ENCODE measurements at places on chromosomes 1 and 21. TPM values are rescaled to one million over a fixed set of nuclear protein-coding genes. Genes with fewer than 3 reads are reported as not detected.

MCOLN2 gene
- 6.5 TPM for total RNA-seq

TFF2 gene
- total RNA-seq, result not detected

AMY2A gene
- 1.5 TPM for total RNA-seq

CDC42BPA gene
- total RNA-seq, result 66.8 TPM

TFF3 gene
- 6.1 TPM for total RNA-seq

OSCP1 gene
- 9.8 TPM for total RNA-seq

GRCh38 chr1:219444474-219444873 is 168.4 kb downstream of the ZC3H11B start:
- DNase-seq, result no peak

DNA sequence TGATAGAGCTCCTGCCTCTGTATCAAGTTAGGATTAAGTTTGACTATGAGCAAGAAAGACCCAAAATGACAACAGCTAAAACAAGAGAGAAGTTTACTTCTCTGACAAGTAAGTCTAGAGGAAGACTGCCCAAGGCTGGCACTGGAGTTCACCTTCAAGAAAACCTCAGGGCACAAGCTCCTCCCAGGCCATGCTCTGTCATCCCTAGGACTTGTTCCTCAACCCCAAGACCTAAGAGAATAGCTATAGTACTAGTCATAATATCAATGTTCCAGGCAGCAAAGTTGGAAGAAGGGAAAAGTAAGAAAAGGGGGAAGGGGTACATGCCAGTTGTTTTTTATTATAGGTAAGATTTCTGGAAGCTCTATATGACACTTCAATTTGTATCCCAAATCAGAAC is 26.4 kb upstream of the DARS2 start:
- no peak for DNase-seq

DNA sequence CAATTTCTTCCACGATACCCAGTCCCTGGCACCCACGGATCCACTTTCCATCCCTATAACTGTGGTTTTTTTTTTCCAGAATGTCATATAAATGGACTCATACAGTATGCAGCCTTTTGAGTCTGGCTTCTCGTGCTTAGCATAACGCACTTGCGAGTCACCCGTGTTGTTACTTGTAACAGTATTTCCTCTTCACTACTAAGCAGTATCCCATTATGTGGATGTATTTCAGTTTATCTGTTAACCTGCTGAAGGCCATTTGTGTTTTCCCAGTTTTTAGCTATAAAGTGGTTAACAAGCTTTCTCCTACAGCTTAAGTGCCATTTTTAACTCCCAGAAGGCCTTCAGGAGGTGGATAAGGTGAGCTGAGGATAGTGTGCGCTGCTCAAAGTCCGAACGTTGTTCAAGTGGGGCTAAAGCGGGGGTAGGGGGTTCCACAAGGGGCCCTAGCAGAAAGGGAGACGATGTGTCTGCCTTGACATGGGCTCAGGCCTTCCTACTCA is 829 bp downstream of the ADAR start:
- DNase-seq, result no peak

GRCh38 chr1:148318123-148318903 is 164.8 kb downstream of the PPIAL4G start:
- no peak for DNase-seq
